Suppressor macrophage treated with lipopolysaccharide for 1 hour (primary cell): ENCODE measurements at places on chromosomes 1 and 21.

DNA sequence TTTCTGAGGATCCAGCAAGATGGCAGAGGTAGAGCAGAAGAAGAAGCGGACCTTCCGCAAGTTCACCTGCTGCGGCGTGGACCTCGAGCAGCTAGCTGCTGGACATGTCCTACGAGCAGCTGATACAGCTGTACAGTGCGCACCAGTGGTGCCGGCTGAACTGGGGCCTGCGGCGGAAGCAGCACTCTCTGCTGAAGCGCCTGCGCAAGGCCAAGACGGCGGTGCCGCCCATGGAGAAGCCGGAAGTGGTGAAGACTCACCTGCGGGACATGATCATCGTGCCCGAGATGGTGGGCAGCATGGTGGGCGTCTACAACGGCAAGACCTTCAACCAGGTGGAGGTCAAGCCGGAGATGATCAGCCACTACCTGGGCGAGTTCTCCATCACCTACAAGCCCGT, 125.8 kb downstream of the LRIG2 start:
- DNase-seq, result no peak

DNA sequence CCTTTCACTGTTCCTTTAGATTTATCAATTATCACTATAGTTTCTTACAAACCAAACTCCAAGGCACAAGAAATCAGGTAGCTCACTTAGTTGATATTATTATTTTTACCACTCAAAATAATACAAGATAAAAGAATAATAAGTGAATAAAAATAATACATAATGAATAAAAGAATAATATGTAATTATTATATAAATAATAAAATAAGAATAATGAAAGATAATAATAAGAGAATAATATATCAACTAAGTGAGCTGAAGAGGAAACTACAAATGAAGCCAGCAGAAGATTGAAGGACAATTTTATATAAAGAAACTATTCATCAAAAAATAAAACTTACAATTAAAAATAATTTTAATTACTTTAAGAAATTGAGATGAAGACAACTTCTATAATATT, 90.6 kb downstream of the LRRIQ3 start:
- DNase-seq, result no peak

GRCh38 chr1:14415396-14415795, 183.1 kb upstream of the KAZN start:
- no peak for DNase-seq

GRCh38 chr1:71745326-71745725, 537.0 kb downstream of the NEGR1 start:
- no peak for DNase-seq

- no peak for DNase-seq
Observed at GRCh38 chr1:183070923-183071618, 47.9 kb downstream of the LAMC1 start.

DNA sequence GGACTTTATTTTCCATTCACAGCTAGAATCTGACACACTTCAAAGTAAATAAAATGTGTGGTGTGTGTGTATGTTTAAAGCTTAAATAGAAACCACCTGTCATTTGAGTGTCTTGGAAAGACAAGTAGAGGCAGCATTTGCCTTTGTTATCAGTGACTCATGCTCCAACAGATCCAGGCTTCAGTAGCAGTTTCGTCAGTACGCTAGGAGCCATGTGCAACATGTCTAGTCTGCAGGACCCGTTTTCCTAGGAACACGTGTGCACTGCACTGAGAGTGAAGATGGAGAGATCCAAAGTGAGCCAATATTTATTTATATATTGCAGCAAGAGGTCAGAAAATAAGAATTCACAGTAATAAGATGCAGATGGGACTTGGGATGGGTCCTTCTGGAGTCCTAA, 41.8 kb downstream of the SGIP1 start:
- DNase-seq, result no peak
